Chondrocyte (in vitro differentiated cells): ENCODE measurements at places on chromosomes 5 and 9. TPM values are rescaled to one million over a fixed set of nuclear protein-coding genes. Genes with fewer than 3 reads are reported as not detected.

TSC1 gene
- total RNA-seq = 37.7 to 50.7 TPM (median 42.5 TPM) in 3 replicates

RNF145 gene
- 79.0 to 83.9 TPM (median 82.5 TPM) in 3 replicates for total RNA-seq

CHSY3 gene
- 18.1 to 44.6 TPM (median 19.7 TPM) in 3 replicates for total RNA-seq

PHF24 gene
- total RNA-seq = 0.30 to 1.0 TPM in 2 of 3 replicates, not detected in the other

SLC36A3 gene
- total RNA-seq = not detected in 3 replicates

LRRC19 gene
- not detected in 3 replicates for total RNA-seq

- no peak for DNase-seq
- no peak overlapping the region for H3K4me3 ChIP-seq
- peaks cover 3% of the 10 kb centered on the region for H3K36me3 ChIP-seq
- H3K4me1 ChIP-seq = no peaks in the 10 kb centered on the region
- H3K27ac ChIP-seq = no peak overlapping the region
Measured at GRCh38 chr9:78207319-78207718, 28.6 kb upstream of the CEP78 start.

DNA sequence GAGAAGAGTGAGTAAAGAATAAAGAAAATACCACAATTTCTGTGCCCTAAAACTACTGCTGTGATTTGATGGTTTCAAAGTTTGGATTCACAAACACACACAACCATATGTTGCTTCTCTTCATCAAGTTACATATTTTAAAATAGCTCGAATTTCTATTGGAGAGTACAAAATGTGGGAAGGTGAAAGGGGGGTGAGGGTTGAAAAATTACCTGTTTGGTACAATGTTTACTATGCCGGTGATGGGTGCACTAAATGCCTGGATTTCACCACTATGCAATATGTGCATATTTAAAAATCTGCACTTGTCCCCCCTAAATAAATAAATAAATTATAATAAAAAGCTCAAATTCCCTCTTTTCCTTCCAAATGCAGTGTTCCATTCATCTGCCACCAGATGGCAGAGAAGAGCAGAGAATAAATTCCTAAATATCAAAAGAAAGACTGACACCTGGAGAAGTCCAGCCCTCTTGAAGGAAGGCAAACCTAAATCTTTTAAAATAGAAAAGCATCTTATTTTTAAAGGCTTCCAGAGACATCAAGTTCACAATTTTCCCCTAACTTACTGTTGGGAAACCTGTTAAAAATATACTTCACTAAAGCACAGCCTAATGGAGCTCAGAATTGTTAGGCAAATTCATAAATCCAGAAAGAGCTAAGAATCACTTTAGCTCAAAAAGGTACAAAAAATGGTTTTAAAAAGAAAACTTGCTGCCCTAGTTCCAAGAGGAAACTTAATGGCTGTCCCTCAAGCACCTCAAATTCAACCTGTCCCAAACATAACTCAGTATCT, 24.8 kb upstream of the HNRNPA0 start:
- H3K4me3 ChIP-seq = no peak overlapping the region
- H3K4me1 ChIP-seq = no peaks in the 10 kb centered on the region
- no peak overlapping the region for H3K27ac ChIP-seq
- H3K27me3 ChIP-seq = peaks cover 34% of the 10 kb centered on the region

DNA sequence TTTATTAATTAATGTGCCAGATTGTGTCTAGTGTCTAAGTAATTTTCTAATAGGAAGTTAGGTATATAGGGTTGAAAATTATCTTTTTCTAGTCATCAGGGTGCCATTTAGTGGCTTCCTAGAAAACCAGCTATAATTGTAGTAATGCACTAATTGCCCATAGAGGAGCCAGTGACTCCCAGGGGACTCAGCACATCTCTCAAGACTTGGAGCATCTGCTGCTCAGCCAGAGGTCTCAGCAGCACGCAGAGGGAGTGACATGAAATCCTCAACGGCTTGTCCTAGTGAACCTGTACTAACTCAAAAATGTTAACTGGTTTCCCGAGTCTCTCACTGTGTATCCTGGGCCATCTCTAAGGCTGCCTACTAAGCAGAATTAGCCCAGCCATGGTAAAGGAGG, 78.2 kb upstream of the MAN2A1 start:
- H3K36me3 ChIP-seq = peaks cover 1% of the 10 kb centered on the region
- no peak overlapping the region for H3K4me3 ChIP-seq
- peaks cover 4% of the 10 kb centered on the region for H3K4me1 ChIP-seq
- no peaks in the 10 kb centered on the region for H3K27me3 ChIP-seq

GRCh38 chr9:118954857-118955256, 414.4 kb downstream of the BRINP1 start:
- no peak overlapping the region for H3K4me3 ChIP-seq
- DNase-seq = no peak
- H3K27me3 ChIP-seq = peaks cover 2% of the 10 kb centered on the region
- no peaks in the 10 kb centered on the region for H3K4me1 ChIP-seq
- H3K36me3 ChIP-seq = no peaks in the 10 kb centered on the region

GRCh38 chr9:87336914-87337333, 160.7 kb upstream of the DAPK1 start:
- H3K36me3 ChIP-seq = no peaks in the 10 kb centered on the region
- H3K4me3 ChIP-seq = peak overlapping the region; percentile 75
- DNase-seq = no peak

GRCh38 chr9:112621018-112621655, 96.8 kb downstream of the INIP start:
- no peak overlapping the region for H3K27ac ChIP-seq
- H3K27me3 ChIP-seq = no peaks in the 10 kb centered on the region
- no peaks in the 10 kb centered on the region for H3K4me1 ChIP-seq
- no peaks in the 10 kb centered on the region for H3K36me3 ChIP-seq
- DNase-seq = no peak
- H3K4me3 ChIP-seq = no peak overlapping the region

- no peak overlapping the region for H3K27ac ChIP-seq
- no peak for DNase-seq
- H3K27me3 ChIP-seq = no peaks in the 10 kb centered on the region
- H3K4me1 ChIP-seq = peaks cover 13% of the 10 kb centered on the region
- peaks cover 1% of the 10 kb centered on the region for H3K36me3 ChIP-seq
Measured at GRCh38 chr9:29697011-29697410, 2123.7 kb upstream of the C9orf72 start.

DNA sequence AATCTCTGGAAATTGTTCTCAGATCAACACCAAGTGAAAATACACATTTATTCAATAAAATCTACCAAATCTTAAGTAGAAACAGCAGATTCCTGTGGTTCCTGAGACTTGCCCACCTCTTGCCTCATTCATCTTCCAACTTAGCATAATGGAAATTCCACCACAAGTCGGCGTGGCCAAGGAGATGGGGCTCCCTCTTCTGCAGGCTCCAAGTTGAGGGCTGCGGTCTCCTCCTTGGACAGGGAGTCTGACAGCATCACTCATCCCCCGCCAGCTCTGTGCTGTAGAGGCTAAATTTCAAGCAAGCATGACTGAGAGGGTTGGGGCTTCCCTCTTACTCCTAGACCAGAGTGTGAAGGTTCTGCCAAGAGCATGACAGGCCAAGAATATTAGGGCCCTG, 273.7 kb downstream of the DIRAS2 start:
- no peaks in the 10 kb centered on the region for H3K36me3 ChIP-seq
- no peak overlapping the region for H3K27ac ChIP-seq
- no peaks in the 10 kb centered on the region for H3K27me3 ChIP-seq
- H3K4me1 ChIP-seq = no peaks in the 10 kb centered on the region

DNA sequence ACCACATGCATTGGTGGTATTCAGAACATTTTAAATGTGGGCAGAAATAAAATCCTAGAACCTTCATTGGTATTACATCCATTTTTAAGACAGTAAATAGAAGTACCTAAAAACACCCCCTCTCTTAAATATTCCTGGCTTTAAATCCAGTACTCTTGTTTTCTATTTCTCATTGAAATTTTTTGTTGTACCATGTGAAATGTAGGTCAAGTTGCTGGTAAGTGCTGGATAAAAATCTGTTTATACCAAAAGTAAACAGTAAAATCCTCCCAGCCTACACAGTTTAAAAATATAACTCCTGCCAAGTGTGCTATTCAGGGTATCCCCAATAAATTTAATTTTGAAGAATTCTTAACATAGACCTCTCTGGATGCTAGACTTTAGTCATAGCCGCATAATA, 75.0 kb upstream of the FST start:
- DNase-seq = no peak
- H3K4me1 ChIP-seq = peaks cover 36% of the 10 kb centered on the region
- H3K27ac ChIP-seq = no peak overlapping the region
- H3K4me3 ChIP-seq = no peak overlapping the region

DNA sequence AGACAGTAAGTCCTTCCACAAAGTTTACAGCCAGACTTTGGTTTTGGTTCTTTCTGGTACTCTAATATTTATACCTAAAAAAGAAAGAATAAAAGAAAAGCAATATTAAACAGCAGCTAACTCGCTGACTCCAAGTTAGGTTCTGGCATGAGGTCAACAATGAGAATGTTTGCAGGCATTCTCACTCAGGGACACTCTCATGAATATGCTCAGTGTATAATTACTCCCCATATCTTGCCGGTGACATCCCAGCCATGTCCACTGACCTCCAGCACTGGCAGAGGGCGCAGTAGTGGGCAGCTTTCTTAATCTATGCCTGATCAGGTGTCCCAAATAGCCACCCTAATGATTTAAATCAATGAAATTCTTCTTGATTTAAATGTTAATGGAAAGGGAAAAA, 151.5 kb downstream of the BNC2 start:
- no peak overlapping the region for H3K4me3 ChIP-seq
- H3K27me3 ChIP-seq = no peaks in the 10 kb centered on the region
- peaks cover 31% of the 10 kb centered on the region for H3K4me1 ChIP-seq
- no peak for DNase-seq
- H3K36me3 ChIP-seq = no peaks in the 10 kb centered on the region
- H3K27ac ChIP-seq = no peak overlapping the region

DNA sequence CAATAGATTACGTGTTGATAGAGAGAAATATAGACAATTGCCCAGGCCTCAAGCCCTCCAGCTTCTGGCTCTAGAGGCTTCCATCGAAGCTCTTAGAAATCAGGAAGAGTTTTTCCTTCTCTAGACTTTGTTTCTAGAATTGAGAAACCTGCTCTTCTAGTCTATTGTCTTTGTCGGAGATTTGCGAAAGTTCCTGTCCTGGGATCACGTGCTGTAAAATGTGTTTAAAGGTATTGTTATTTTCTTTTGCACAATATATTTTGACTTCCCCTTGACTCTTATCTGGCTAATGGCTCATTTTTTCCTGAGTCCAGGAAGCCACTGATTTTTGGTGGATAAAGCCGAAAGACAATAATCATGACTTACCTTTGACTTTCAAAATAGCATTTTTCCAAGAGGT, 32.1 kb downstream of the IRX2 start:
- H3K4me3 ChIP-seq = no peak overlapping the region
- DNase-seq = no peak
- no peak overlapping the region for H3K27ac ChIP-seq

- H3K4me1 ChIP-seq = no peaks in the 10 kb centered on the region
- H3K36me3 ChIP-seq = peaks cover 5% of the 10 kb centered on the region
- H3K4me3 ChIP-seq = no peak overlapping the region
- H3K27me3 ChIP-seq = no peaks in the 10 kb centered on the region
- no peak for DNase-seq
Measured at GRCh38 chr5:107893642-107894041, 222.9 kb upstream of the EFNA5 start.

DNA sequence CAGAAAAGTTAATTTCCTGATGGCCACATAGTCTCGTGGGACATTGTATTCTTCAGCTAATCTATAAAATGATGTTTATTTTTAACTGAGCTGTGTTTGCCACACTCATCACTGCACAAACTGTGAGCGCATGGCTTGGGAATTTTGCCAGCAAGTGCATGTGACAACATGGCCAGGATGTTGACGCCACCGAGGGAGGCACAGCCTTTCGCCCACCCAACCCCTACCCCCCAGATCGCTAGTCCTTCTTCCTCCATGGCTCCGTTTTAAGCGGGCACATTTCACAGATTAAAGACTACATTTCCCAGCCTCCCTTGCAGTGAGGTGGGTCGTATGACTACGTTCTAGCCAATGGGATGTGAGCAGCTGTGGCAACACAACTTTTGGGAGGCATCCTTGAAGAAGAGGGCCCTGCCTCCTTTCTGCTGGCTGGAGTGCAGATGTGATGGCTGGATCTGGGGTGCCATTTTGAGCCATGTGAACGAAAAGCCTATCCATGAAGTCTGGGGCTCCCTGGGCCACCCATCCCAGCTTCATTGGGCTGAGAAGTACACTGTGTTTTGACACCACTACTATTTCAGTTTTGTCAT, 7.9 kb downstream of the NRARP start:
- no peaks in the 10 kb centered on the region for H3K36me3 ChIP-seq
- H3K27me3 ChIP-seq = peaks cover 2% of the 10 kb centered on the region
- peaks cover 12% of the 10 kb centered on the region for H3K4me1 ChIP-seq

DNA sequence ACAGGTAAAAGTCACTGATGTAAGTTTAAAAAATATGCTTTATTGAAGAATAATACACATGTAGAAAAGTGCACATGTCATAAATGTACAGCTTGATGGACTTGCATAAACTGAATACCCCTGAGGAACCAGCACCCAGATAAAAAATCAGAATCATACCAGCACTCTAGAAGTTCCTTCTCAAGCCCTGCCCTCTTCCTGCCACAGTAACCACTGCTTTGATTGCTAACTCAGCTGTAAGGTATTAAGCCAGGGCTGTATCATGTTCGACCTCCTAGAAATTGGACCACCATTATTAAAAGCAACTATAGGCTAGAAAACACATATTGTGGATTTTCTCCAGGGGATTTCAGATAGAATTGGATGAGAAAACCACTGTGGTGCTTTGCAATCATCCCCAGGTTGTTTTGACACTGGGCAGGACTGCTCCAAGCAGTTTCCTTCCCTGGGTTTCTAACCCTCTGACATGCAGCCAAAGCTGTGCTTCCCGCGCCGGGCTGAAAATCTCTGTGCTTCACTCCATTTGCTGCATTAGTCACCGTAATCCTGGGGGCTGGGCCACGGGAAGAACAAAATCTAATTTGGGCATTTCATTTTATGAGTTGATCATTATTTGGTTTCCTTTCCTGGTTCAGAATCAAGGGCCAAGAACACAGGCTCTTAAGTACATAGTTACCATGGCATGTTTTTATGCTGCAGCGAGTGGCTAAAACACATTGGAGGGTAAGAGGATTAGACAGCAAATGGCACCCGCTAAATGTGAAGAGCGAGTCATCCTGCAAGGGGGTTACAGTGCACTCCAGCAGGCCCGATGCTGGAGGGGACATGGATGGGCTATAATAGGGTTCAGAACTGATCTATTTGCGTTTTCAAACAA, 139.4 kb upstream of the IL12B start:
- H3K36me3 ChIP-seq = peaks cover 3% of the 10 kb centered on the region
- no peak overlapping the region for H3K4me3 ChIP-seq
- no peak overlapping the region for H3K27ac ChIP-seq
- H3K27me3 ChIP-seq = peaks cover 25% of the 10 kb centered on the region

- H3K27ac ChIP-seq = peak overlapping the region; percentile 27
- H3K36me3 ChIP-seq = no peaks in the 10 kb centered on the region
- peak overlapping the region; percentile 92 for H3K4me3 ChIP-seq
- no peak for DNase-seq
- no peaks in the 10 kb centered on the region for H3K27me3 ChIP-seq
Measured at GRCh38 chr9:125745018-125745417, 2.2 kb upstream of the PBX3 start.

- peaks cover 4% of the 10 kb centered on the region for H3K36me3 ChIP-seq
- no peaks in the 10 kb centered on the region for H3K4me1 ChIP-seq
- no peak overlapping the region for H3K4me3 ChIP-seq
- H3K27me3 ChIP-seq = no peaks in the 10 kb centered on the region
- H3K27ac ChIP-seq = no peak overlapping the region
Measured at GRCh38 chr5:179234563-179235135, 110.6 kb downstream of the ADAMTS2 start.
